ENCODE measurements at places on chromosomes 11 and 22. TPM values are rescaled to one million over a fixed set of nuclear protein-coding genes. Genes with fewer than 3 reads are reported as not detected.

The BARX2 gene
- not detected for total RNA-seq

The HINFP gene
- total RNA-seq: 27.8 TPM

The MMP8 gene
- total RNA-seq: not detected

The BEST1 gene
- 0.66 TPM for total RNA-seq

The F2 gene
- 0.57 TPM for total RNA-seq

The CHST1 gene
- total RNA-seq: 2.6 TPM

DNA sequence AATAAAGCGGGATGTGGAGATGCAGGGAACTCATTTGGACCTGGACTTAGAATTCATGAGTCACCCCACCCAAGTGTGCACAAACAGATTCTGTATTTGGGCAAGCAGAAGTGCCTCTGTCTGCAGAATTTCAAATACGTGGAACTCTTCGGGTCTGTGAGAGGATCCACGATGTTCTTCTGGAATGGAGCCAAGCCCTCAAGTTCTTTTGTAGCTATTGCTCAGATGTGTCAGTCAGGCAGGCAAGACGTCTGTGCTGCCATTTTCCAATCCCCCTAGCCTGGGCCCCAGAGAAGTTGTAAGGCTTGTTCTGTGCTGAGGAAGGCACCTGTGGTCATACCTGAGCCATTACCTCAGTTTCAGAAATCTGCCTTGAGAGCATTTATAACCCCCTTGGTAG is 132.8 kb upstream of the RASSF10 start:
- peaks cover 8% of the 10 kb centered on the region for H3K4me1 ChIP-seq
- no peaks in the 10 kb centered on the region for H3K27me3 ChIP-seq
- peaks cover 9% of the 10 kb centered on the region for H3K36me3 ChIP-seq
- H3K4me3 ChIP-seq: no peak overlapping the region

DNA sequence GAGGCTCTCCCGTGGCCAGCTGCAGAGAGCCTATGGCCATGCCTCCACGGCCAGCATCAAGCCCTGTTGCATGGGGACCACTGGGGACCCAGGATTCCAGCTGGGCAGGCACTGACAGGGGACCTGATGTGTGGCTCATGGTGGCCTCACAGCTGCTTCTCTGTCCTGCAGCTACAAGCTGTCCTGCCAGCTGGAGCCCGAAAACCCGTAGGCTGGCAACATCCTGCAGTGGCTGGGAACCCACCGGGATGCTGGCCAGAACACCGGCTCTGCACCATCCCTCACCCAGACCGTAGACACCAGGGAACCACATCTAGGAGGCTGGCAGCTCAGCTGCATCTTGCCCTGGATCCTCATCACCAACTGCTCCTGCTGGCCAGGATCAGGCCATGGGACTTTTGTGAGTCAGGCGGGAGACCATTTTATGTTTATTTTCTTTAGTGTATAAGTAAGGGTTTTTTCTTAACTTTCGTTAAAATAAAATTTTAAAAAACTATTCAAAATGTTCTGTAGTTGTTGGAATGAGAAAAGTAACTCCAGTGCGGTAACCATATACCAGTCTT is 7.9 kb downstream of the RGL4 start:
- peaks cover 12% of the 10 kb centered on the region for H3K36me3 ChIP-seq
- no peak overlapping the region for H3K27ac ChIP-seq
- DNase-seq: no peak
- H3K4me1 ChIP-seq: peaks cover 19% of the 10 kb centered on the region
- no peak overlapping the region for H3K4me3 ChIP-seq

GRCh38 chr11:94796863-94797262 is 28.7 kb downstream of the AMOTL1 start:
- peak overlapping the region; percentile 62 for H3K4me3 ChIP-seq
- H3K27ac ChIP-seq: no peak overlapping the region
- H3K27me3 ChIP-seq: no peaks in the 10 kb centered on the region
- no peak for DNase-seq

DNA sequence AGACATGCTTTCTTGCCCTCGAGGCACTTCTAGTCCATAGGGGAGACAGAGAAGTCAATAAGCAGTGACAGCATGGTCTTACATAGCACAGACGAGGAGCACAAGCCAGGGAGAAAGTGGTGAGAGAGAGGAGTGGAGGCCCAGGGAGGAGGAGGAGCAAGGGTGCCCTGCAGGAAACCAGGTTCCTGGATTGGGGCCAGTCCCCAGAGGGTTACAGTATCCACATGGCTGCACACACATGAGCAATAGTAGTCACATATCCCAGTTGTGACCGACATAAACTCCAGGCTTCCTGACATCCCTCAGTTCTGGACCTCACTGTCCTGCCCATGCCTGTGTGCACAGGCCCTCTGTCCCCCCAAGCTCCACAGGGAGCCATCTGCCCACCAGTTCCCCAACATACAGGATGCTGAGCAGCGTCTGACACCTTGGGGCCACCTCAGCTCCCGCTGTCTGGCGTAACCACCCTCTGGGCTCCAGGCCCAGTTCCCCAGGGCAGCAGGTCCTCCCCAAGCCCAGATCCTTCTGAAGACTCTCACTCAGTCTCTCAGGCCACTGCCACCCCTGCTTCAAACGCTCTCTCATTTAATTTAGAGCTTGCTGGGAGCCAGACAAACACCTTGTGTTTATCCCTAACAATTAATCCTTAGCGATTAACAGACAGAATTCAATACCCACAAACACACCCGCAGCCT is 53.7 kb downstream of the DSCAML1 start:
- H3K27me3 ChIP-seq: no peaks in the 10 kb centered on the region
- H3K27ac ChIP-seq: no peak overlapping the region
- H3K4me1 ChIP-seq: no peaks in the 10 kb centered on the region
- H3K36me3 ChIP-seq: no peaks in the 10 kb centered on the region
- DNase-seq: no peak

- H3K36me3 ChIP-seq: no peaks in the 10 kb centered on the region
- peaks cover 41% of the 10 kb centered on the region for H3K4me1 ChIP-seq
- peak within 1 kb of the TSS; percentile 51 for H3K4me3 ChIP-seq
- H3K27me3 ChIP-seq: peaks cover 4% of the 10 kb centered on the region
- H3K27ac ChIP-seq: peak within 1 kb of the TSS; percentile 69
- DNase-seq: peak; percentile 90
Measured at GRCh38 chr11:57426929-57427726, at the start of gene SLC43A3. Gene SLC43A3, minus strand, starts transcription at chr11:57427121. Its CDS starts 949 bp downstream, at chr11:57426172.

All from astrocyte (in vitro differentiated cells and primary cell).